ENCODE measurements at places on chromosomes 1 and 21.

DNA sequence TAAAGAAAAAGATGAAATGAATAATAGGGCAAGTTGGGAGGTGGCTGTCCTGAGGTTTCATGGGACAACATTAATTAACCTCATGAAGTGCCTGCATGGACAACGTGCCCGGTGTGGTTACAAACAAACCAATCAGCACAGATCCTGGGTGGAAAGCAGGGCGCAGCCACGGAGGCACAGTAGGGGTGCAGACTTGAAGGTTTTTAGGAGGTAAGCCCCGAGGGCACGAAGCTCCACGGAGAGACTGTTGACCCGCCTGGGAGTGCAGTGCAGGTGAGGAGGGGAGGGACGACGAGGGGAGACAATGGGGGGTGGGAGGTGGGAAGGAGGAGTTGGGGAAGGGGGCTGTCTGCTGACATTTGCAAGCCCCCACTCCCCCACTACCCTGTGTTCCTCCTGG is 2.3 kb upstream of the RIPK4 start:
- no peak for DNase-seq

GRCh38 chr1:156394835-156395461 is 25.9 kb downstream of the RHBG start:
- DNase-seq = no peak

GRCh38 chr1:205286335-205286950 is 35.1 kb downstream of the NUAK2 start:
- peak; percentile 61 for DNase-seq

DNA sequence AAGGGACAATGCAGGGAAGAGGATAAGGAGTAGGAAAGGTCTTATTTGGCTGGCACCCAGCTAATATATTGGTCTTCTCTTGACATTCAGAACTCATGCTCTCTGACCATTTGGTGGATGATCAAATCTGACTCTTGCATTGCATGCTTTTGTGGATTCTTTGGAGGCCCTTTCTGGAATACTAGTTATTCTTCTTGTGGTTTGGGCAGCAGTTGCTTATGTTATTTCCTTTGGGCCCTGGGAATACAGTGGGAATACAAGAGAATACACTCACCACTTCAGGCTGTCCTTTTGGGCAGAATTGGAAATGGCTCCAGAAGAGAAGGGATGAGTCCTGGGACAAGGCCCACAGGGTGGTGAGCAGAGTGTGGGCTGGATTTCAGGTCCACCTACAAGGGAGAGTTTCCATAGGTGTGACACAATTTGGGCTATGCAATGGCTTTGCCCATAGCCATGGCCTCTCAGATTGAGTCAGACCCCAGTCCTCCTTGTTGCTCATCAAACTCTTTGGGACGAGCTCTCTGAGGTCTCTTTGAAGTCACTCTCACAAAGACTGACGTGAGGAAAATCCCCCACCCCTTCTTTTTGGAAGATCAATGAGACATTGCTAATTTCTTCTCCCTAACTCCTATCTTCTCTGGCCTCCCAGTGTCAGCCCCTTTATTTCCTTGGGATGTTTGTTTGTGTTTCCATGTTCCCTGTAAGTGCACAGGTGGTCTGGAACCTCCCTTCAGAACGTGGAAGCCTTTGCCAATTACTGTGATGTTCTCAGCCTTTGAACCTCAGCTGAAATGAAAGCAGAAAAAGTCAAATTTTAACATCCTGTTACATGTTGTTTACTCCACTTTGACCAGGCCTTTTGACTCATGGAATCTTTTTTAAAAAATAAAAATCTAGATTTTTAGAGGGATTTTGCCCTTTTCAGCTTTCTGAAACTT is 19.4 kb downstream of the HSD11B1 start:
- peak; percentile 50 for DNase-seq

DNA sequence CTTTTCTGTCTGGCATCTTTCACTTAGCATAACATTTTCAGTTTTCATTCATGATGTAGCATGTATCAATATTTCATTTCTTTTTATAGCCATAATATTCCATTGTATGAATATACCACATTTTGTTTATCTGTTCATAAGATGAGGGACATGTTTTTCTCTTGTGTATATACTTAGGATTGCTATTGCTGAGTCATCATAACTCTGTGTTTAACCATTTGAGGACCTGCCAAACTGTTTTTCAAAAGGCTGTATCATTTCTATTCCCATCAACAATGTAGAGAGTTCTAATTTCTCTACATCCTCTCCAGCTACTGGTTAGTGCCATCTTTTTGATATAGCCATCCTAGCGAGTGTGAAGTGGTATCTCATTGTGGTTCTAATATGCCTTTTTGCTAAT is 26.2 kb downstream of the MPZL1 start:
- DNase-seq = no peak

- no peak for DNase-seq
Measured at GRCh38 chr1:93616996-93617669, 64.5 kb downstream of the BCAR3 start.

DNA sequence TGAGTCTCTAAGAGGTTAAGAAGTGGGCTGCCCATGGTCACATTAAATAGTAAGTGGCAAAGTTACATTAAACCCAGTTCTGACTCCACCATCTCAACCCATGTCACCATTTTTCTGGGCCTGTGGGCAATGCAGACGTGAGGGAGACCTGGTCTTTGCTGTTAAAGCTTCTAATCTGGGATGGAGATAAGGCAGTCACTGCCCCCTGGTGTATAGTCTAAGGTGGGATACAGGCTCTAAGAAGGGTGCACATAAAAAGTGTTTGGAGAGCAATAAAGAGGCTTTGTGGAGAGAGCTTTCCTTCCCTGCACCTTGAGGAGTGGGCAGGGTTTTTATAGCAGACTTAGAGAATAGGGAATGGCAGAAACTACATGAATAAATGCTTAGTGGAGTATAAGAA is 141.3 kb downstream of the ROR1 start:
- DNase-seq = no peak

DNA sequence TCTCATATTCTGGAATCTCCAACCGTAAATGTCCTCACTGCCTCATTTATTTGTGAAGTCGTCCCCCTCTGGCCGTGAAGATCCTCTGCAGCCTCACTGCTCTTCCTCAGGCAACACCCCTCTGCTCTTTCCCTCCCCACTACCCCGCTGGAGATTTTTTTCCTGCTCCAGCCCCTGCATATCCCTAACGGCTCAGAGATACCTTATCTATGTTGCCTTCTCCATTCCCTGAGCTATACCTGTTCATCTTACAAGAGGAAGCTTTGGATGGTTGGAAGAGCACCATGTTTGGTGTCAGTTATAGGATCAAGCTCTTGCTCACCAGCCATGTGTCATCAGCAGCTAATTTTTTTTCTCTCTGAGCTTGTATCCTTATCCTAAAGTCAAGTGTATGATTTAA is 26.4 kb downstream of the LRRC8B start:
- no peak for DNase-seq

DNA sequence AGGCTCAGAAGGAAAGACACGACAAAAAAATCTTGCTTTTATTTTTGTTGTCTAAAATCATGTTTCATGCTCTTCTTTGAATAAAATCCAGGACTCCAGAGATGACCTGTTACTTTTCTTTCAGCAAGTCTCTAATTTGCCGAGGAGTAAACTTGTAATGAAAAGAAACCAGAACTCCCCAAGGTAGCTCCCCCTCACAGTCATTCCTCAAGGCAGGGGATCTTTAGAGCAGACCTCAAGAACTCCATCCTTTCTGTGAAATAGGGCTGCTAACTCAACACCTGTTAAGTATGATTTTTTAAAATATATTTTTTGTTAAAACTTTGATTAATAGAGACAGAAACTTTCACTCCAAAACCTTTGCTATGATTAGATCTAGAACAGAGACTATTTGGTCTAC is 82.7 kb upstream of the ABCD3 start:
- no peak for DNase-seq

All from stimulated activated CD4-positive, alpha-beta T cell treated with anti-CD3 and anti-CD28 coated beads, Interleukin-2, amount 100 ng/mL, for 48 hours (primary cell).